ENCODE measurements at places on chromosomes 1 and 21.

- DNase-seq, result no peak
Measured at GRCh38 chr21:31498985-31499384, 154.9 kb upstream of the TIAM1 start.

DNA sequence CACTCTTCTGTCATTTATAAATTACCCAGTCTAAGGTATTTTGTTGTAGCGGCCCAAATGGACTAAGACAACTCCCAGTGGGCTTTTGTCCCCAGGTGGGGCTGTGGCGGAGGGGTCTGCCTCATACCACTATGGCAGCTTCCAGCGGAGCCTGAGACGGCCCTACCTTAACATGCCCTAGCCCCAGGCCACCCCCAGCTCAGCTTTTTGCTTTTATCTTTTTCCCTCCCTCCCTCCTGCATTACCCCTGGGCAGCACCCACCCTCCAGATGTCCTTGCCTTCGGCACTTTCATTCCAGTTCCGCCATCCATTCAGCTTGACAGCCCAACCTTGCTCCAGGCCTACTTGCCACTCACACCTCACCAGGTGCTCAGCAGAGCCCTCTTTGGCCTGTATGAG is 307.3 kb downstream of the PTPRU start:
- DNase-seq, result no peak

DNA sequence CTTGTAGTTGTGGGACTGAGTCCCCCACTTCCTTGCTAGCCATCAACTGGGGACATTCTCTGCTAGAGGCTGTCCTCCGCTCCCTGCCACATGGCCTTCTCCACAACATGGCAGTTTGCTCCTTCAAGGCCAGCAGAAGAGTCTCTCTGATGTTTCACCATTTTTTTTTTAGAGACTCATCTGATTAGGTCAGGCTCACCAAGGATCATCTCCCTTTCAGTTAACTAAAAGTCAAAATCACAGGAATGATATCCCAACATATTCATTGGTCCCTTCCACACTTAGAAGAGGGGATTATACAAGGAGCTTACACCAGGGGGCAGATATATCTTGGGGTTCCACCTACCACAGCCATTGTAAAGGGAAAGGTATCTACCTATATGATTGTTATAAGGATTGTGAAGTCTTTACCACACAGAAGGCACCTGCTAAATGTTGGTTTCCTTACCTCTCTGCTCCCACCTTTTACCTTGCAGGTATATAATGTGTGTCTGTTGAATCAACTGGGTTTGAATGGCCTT is 23.3 kb downstream of the RIMKLA start:
- no peak for DNase-seq

- DNase-seq, result no peak
Measured at GRCh38 chr1:202047977-202048376, 37.6 kb downstream of the ELF3 start.

DNA sequence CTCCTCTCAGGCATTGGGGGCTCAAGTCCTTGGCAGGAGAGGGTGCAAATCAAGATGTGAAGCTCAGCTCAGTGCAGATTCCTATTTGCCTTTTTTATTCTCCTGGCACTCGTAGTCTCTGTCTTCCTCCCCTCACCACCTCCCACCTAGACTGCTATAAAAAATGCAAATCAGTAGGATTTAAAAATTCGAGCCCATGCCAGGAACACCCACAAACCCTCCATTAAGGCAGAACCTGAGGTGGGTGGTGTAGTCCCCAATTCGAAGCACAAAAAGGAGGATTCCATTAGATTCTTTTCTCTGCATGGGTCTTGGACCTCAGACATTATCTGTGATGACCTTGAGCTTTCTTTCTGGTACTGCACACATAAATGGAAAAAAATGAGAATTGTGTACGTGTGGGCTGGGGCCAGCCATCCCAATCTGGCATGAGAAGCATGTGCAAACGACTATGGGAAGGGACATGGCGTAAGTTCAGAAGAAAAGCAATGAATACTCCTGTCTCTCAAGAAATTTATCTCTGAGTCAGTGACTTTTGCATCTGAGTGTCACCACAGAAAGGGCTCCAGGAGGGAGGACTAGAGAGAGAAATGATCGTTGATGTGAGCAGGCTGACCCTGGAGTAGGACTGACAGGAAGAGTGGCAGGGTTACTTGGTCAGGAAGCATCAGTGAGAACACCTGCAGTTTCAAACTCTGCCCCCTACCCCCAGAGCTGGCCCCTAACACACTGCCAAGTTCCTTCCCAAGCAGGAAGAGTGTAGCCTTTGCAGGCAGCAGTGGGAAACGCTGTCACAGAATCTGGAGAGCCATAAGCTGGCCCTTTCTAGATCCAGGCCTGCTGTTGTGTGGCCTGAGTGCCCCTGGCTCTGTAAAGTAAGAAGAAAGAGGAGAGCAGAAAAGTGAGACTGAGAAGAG is 1.7 kb downstream of the INKA2 start:
- no peak for DNase-seq

DNA sequence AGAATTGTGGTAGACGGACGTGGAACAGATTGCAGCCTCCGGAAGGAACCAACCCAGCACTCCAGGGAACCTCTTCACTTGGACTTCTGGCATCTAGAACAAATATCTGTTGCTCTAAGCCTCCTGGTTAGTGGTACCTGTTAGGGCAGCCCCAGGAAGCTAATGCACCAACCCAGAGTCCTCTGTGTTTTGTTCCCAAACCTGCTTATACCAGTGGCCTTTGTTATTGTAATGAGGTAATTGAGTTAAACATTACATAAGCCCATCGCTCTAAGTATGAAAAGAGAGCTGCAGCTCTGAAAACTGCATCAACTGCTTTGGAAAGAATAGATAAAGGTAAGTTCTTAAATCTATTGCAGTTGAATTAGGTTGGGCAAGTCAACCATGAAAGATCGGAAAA is 516.7 kb downstream of the NPHP4 start:
- no peak for DNase-seq

GRCh38 chr1:30888391-30888790 is 20.2 kb downstream of the SDC3 start:
- no peak for DNase-seq

GRCh38 chr1:9059891-9060744 is 9.3 kb downstream of the SLC2A5 start:
- no peak for DNase-seq

DNA sequence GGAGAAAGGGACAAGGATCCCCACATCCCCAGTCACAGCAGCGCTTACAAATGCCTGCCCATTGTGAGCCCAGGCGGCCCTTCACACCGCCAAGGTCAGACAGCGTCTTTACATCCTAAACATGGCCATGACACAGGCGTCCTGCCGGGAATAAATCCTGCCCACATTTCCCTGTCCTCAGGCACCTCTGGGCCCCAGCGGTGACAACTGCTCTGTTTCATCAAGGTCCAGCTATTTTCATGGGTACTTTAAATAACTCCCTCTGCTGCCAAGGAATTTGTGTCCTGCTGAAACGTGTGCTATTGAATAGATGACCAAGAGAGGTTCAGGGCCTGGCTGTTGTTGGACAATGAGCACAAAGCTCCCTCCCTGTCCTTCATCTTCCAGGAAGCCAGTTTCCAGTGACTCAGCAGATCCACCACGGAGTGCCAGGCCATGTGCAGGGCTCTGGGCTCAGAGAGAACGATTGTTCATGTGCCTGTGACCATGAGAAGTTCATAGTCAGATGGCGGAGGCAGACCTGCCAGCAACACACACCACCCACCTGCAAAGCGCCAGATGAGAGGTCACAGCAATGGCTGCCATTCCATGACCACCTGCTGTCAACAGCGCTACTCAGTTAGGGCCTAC is 195.8 kb downstream of the MATN1 start:
- DNase-seq, result no peak

DNA sequence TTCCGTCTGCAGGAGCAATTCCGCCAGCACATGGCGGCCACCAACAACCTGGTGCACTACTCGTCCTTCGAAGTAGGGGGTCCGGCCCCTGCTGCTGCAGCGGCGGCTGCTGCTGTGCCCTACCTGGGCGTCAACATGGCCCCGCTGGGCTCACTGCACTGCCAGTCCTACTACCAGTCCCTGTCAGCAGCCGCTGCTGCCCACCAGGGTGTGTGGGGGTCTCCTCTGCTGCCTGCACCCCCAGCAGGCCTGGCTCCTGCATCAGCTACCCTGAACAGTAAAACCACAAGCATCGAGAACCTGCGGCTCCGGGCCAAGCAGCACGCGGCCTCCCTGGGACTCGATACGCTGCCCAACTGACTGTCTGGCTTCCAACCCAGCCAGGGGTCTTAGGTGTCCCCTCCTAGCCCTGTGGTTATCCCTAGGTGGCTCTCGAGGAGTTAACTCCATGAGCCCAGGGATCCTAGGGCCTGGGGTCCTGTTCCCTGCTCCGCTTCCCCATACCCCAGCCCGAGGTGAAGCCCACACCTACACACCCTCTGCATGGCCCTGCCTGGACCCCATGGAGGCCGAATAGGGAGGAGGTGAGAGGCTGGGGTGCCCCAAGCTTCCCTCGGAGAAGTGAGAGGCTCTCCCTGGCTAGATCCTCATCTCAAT is 22.6 kb downstream of the DMBX1 start:
- DNase-seq, result no peak

GRCh38 chr21:46189959-46190490 is 5.8 kb upstream of the SPATC1L start:
- DNase-seq, result no peak

DNA sequence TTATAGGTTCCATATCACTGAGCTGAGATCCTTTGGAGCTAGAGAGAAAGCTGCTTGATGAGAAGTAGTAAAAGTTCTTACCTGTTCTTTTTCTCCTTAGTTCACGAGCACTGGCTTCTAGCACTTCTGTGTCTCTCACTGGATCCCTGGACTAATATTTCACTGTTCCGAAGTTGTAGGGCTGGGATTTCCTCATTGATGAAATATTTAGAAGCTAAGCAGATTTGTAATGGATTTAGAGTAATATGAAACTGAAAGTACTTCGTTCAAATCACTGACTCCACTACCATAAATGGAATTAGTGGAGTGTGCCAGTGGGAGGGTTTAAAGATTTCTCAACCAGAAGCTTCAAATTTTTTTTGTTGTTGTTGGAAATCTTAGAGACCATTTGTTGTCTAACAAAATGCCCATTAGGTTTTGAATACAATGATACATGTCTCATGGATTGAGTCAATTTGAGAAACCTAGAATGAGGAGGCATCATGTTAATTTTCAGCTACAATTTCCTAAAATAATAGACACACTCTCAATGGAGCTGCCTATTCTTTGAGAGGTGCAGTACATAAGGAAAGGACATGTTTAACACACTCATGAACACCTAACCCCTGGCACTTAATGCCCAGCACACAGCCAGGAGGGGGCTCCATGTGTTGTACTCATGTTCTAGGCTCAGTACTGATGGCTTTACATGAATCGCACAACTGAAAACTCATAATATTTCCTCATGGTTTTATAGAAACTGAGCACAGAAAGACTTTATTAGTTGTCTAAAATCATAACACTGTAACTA is at the start of gene GBP1:
Gene GBP1, minus strand, starts transcription at position 130 of the 790 bp plus-strand sequence. CDS start 1,974 bp downstream, outside the sequence.
- no peak for DNase-seq

DNA sequence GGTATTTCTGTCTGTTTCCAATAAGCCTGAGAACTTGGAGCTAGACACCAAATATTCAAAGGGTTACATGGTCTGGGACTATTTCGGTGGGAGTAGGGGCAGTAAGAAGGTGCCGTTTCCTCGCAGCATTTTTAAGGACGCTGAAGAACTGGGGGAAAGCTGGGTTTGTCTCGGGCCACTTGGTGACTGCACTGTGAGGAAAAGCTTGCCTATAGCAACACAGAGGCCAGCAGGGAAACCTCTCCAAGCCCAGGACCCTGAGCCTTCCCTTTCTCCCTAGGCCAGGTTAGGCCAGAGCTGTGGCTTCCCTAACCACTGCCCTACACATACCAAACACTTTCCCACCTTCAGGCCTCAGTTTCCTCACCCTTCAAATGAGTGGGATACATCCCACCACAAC is 3.3 kb downstream of the GLIS1 start:
- DNase-seq, result no peak

DNA sequence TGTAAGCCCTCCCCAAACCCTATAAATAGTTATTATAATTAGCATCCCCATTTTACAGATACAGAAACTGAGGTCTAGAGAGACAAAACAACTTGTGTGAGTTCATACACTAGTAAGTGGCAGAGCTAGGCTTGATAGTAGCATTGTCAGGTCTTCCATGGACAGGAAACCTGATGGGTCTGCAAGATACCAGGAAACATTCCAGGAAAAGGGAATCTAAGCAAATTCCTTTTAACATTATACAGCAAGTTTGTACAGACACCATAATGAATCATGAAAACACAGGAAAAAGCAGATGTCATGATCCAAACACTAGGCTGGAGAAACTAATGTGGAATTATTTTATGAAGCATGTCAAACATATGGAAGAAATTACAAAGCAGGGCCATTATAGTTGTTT is 89.1 kb upstream of the KCNK2 start:
- DNase-seq, result no peak

GRCh38 chr21:36104317-36105300 is 30.3 kb upstream of the CBR3 start:
- peak; percentile 47 for DNase-seq

GRCh38 chr1:114428083-114428754 is 82.8 kb downstream of the TRIM33 start:
- peak; percentile 28 for DNase-seq

GRCh38 chr21:31922881-31923280 is 50.1 kb downstream of the HUNK start:
- no peak for DNase-seq

GRCh38 chr1:14267991-14268390 is 330.5 kb upstream of the KAZN start:
- no peak for DNase-seq

DNA sequence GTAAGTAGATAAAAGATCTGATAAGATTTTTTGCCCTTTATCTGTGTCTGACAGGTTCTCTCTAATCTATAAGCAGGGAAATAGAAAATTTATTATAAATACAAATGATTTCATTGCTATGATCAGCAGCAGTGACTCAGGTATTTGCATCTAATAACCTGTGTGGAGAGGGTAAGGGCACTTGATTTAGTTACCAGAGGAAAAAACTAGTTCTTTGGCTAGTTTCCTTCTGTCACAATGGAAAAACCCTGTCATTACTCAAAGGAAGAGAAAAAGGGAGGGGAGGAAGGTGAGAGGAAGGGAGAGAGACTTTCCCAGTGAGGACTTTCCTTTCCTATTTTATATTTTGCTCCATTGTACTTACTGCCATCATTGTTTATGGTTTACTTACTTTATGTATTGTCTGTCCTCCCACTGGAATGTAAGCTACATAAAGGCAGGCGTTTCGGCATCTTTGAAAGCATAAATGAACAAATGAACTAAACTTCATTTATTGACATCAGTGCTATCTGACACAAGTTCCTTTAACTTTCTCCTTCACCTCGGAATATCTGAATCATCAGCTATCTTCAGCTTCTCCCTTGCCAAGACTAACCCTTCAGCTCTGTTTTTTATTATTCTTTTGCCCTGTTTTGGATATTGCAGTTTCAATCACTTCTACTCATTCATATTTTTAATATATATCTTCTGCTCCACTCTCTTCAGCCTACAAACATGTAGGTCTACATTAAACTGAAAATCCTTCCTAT is 34.9 kb downstream of the WDR3 start:
- DNase-seq, result no peak

Data from KBM-7 (cell line).